ENCODE measurements at places on chromosomes 3 and 15.

DNA sequence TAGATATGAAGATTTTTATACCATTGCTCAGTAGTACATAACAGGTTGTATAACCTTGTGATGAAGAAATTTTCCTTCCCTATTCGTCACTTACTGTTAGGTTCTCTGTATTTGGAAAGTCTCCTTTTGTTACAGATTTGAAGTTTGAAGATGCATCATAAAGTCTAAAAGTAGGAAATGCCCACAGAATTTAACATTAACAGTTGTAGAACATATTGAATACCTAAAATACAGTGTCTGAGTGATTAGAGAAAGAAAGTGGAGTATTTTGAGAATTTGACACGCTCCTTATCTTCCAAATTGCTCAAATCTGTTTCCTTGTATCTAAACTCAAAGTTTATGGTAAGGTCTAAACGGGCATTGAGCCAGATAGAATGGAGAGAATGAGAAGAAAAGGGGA, 111.3 kb downstream of the MBNL1 start:
- no peak for DNase-seq

GRCh38 chr15:31438601-31439265, 112.1 kb downstream of the KLF13 start:
- no peak for DNase-seq

GRCh38 chr3:183437666-183438564, 9.5 kb upstream of the MCF2L2 start:
- DNase-seq, result no peak

GRCh38 chr15:71121442-71121841, 6.2 kb downstream of the THSD4 start:
- no peak for DNase-seq

DNA sequence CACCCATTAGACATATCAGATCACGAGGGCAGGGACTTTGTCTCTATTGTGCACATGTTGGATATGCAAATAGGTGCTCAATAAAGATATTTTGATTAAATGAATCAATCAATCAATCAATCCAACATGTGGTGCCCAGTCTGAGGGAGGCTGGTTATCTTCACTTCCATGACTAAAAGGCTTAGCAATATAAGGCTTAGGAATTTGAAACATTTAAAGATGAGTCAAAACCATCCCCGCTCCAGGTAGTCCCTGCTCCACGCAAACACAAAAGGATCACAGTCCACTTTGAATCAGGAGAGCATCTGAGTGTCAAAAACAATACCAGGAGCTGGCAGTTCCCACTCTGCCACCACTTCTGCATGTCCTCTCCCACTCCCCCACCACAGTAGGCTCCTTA, 25.8 kb upstream of the PRICKLE2 start:
- DNase-seq, result no peak

DNA sequence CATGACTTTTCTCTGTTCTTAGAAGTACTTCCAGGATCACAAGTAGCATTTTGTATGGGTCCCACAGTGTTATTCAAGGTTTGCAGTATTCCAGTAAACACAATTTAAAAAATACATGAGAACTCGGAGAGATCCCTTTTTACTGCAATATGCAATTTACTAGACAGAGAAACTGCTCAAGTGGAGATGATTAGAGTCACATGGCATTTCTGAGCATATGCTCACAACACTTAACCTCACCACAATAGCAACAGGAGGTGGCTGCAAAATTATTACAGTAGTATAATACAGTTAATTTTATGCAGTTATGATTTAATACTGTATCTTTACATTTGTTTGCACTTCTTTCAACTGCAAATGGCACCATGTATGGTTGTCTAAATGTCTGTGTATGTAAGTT, 87.5 kb downstream of the PIK3CB start:
- no peak for DNase-seq

GRCh38 chr3:39665441-39665840, 144.0 kb upstream of the MYRIP start:
- no peak for DNase-seq

DNA sequence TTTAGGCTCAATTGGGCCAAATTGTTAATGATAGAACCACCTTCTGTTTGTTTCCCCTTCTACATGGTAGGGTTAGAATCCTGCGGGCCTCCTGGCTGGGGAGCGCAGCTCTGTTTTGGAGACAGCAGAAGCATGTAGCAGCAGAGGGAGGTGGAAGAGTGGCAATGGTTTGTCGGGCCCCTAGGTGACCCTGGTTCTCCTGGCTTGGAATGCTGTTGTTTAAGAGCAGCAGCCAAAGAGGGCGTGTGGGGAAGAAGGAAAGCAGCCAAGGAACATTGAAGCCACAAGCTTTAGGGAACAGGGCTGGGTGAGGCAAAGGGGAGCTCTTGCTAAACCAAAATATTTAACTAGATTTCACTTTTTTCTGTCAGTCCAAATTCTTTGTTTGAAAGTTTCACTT, 213.7 kb upstream of the NR2E3 start:
- DNase-seq, result no peak

GRCh38 chr3:20747741-20748140, 561.7 kb upstream of the SGO1 start:
- no peak for DNase-seq

GRCh38 chr15:69677403-69677802, 224.8 kb downstream of the RPLP1 start:
- DNase-seq, result no peak

- no peak for DNase-seq
These were observed 174.5 kb downstream of the FNDC3B start for GRCh38 chr3:172213904-172214303.

DNA sequence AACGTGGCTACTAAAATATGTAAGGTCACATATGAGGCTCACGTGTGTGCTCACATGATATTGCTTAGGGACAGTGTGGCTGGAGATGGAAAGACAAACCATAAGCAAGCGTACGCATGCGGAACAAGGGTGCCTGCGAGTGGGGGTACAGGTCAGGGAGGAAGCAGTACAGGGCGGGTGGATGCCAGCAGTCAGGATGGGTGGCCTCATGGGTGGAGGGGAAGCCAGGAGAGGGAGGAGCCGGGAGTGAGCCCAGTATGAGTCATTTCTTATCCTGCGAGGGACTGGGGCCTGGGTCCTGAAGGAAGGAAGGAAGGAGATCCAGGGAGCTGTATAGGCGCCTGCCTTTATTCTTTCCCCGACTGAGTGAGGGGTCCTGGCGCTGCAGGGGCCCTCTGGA, 42.0 kb upstream of the CGNL1 start:
- DNase-seq, result no peak

DNA sequence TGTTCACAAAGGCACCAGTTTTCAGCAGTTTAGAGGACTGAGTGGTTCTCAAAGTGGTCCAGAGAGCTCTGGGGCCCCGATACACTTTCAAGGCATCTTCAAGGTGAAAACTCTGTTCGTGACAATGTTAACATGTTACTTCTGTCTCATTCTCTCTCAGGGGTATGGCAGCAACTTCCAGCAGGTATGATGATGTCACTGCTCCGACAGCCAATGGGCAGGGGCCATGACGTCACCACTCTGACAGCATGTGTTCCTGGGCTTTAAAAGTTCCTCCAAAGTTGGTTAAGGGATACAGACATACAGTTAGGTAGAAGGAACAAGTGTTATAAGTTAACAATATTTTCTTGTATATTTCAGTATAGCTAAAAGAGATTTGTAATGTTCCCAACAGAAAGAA, 87.9 kb downstream of the KLF15 start:
- DNase-seq, result no peak

GRCh38 chr3:64705946-64706345, 18.1 kb upstream of the ADAMTS9 start:
- no peak for DNase-seq

DNA sequence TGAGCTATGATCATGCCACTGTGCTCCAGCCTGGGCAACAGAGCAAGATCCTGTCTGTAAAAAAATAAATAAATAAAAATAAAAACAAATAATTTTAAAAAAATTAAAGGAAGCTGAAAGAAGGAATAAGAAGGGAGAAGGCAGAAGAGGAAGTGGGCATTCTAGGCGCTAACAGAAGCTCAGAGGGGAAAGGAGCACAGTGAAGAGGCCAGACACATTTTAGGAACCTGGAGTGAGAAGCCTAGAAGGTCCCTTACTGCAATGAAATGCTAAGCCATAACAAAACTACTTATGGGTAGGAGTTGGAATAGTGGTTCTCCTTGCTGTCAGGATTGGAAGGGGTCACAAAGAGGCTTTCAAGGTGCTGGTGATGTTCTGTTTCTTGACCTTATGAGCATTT, 64.0 kb downstream of the ITGB5 start:
- DNase-seq, result no peak

DNA sequence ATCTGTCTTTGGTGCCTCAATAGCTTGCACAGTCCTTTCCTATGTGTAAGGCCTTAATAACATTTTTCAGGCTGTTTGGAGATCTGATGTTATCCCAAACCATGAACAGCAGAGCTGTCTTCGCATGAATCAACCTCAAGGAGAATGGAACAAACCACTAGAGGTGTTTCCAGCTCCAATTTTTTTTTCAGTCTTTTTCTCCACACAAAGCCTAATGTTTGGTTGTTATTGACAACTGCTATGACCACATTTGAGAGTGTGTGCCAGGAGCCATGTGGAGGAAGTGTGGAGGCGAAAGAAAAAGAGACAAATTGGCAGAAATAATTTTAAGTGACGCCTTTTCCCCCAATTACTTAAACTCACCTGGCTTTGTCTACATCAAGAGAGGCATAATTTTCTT, 38.7 kb downstream of the RTP4 start:
- DNase-seq, result no peak

DNA sequence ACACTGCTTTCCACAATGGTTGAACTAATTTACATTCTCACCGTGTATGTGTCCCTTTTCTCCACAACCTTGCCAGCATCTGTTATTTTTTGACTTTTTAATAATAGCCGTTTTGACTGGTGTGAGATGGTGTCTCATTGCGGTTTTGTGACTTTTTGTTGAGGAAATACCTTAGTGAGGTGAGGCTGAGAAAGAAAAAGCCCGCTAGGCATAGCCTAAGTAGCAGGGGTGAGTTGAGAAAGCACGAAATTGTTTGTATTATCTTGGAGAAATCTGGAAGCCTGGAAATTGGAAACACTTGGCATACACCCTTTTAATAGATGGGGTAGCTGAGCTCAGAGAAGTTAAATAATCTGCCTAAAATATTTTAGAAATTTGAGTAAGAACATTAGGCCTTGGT, 61.5 kb upstream of the CFAP161 start:
- DNase-seq, result no peak

DNA sequence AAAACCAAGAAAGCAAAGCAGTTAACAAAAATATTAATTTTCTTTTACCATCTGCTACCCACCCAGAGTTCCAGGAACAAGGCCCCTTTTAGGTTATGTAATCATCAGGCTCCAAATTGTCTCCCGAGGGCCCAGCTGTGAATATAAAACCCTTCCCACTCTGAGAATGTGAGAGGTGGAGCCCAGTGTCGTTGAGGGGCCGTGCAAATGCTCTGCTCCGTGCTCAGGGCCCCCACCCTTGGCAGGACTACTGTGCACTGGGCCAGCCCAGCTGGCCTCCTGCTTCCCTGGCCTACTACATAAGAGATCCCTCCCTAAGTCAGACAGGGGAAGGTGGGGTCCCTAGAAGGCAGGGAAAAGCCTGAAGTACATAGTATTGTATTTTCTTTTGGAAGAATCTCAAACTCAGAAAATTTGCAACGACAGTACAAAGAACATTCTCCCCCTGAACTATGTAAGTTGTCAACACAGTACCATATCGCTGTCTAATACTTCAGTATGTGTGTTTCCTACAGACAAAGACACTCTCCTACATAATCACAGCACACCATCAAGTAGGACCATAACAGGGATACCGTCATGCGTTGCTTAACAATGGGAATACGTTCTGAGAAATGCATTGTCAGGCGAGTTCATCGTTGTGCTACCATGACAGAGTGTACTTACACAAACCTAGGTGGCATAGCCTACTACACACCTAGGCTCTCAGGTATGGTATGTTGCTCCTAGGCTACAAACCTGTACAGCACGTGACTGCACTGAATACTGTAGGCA, 4.4 kb upstream of the CLEC3B start:
- no peak for DNase-seq

DNA sequence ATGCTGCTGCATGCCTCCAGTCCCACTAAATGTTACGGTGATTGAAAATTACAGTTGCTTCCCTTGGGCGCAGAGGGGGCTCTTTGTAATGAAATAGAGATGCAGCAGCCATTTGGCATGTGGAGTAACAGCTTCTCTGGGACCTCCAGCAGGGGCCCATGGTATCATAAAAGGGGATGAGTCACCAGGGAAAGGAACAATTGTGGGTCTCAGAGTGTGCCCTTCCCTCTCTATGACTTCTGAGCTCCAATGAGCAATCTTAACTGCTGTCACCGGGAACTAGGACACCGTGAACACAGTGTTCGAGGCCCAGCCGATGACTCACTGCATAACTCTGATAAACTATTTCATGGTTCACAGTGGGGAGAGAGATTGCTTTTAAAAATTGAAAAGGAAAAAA, 164.8 kb upstream of the NUDT16 start:
- DNase-seq, result no peak

DNA sequence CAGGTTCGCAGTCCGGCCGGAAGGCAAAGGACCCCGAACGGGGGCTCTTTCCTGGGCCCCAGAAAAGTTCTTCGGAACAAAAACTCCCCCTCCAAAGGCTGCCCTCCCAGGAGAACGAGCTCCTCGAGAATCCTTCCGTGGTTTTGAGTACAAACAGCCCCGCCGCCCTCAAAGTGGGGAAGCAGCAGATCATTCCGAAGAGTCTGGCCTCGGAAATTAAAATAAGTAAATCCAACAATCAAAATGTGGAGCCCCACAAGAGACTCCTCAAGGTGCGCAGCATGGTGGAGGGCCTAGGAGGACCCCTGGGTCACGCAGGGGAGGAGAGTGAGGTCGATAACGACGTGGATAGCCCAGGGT, 1.3 kb downstream of the ARHGEF26 start:
- DNase-seq, result no peak

- no peak for DNase-seq
These were observed 410.6 kb downstream of the FOXP1 start for GRCh38 chr3:71172951-71173350.

DNA sequence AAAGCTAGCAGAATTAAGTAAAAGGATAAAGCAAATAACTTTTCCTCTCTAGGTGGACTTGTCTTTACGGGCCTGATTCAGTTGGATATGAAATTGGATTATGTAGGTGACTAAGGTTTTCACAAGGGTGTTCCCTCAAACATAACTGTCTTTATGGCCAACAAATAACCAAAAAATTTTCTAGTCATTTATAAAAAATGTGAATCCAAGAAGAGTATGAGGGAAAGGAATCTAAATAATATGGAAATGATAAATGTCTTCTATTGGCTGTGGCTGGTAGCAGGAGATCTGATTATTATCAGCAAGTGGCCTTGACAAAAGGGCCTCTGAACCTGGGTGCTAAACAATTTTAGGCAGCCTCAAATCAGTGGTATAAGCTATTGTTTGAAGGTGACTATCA, 594.0 kb upstream of the UBE2E2 start:
- DNase-seq, result no peak
